ENCODE measurements at places on chromosomes 2 and 18.

DNA sequence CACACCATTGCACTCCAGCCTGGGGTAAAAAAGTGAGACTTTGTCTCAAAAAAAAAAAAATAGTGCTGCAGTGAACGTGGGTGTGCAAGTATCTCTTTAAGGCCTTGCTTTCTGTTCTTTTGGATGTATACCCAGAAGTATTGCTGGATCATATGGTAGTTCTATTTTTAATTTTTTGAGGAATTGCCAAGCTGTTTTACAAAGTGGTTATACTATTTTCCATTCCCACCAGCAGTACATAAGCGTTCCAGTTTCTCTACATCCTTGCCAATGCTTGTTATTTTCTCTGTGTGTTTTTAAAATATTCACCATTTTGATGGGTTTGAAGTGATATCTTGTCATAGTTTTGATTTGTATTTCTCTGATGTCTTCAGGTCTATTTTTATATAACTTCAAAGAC lies 13.1 kb downstream of the ARMC9 start:
- no peak for DNase-seq

GRCh38 chr2:141878016-141878415 lies 252.8 kb downstream of the LRP1B start:
- DNase-seq = no peak

GRCh38 chr2:74772046-74772445 lies 61.9 kb upstream of the HK2 start:
- no peak for DNase-seq

GRCh38 chr2:5937851-5938565 lies 245.8 kb downstream of the SOX11 start:
- DNase-seq = no peak

DNA sequence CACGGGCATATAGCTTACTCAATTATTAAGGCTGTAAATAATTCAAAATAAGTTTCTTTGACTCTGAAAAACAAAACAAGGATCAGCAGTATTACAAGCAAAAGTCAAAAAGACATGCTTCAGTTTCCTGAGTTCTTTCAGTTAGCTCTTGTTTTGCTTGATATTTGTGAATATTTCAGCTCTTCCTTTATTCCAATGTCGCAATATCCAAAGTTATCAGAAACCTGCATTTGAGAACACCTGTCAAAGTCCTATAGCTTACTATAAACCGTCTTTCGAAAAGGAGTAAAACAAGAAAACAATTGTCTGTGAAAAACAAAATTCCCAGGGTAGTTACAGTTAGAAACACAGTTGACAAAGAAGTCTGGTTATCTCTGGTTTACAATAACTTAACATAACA lies 14.7 kb downstream of the CYP27A1 start:
- no peak for DNase-seq

DNA sequence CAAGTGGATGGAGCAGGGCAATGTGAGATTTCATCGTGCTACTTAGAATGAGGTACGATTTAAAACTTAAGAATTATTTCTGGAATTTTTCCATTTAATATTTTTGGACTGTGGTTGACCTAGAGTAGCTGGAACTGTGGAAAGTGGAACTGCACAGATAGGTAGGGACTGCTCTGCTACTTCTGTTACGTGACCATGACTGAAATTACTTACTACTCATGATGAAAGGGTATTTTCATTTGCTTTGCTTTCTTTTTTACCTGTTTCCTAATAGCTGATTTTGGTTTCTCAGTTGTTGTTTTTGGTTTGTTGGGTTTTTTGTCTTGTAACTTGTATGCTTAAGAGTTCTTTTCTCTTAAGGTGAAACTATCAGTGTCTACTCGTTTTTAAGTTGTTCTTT lies 11.4 kb downstream of the UBE2E3 start:
- no peak for DNase-seq

DNA sequence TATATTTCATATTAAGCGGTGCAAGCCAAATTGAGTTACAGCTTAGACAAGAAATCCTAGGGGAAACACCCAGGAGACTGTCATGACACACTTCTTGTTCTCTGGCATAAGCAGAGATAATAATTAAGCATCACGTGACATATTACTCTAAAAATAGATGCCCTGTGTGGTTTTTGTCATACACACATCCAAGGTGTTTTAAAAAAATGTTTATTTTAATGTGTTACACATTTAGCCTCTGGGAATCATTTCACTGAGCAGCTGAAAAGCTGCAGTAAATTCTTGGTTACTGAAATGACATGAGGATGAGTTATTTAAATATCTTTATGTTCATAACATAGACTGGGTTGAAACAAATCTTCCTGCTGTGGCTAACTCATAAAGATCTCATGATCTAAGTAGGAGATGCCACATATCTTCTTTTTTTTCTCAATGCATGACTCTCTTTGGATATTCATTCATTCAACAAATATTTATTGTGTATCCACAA lies 38.0 kb upstream of the ERMN start:
- DNase-seq = no peak

Data from inflammatory macrophage treated with lipopolysaccharide for 4 hours (primary cell).